ENCODE measurements at places on chromosomes 5 and 9.

- no peaks in the 10 kb centered on the region for H3K36me3 ChIP-seq
- no peaks in the 10 kb centered on the region for H3K27me3 ChIP-seq
- H3K27ac ChIP-seq: peak overlapping the region; percentile 55
- peaks cover 10% of the 10 kb centered on the region for H3K4me1 ChIP-seq
- DNase-seq: peak; percentile 68
- no peak overlapping the region for H3K4me3 ChIP-seq
Observed at GRCh38 chr9:111805830-111806241, 11.1 kb upstream of the SHOC1 start.

GRCh38 chr5:87081016-87081415 is 186.7 kb upstream of the RASA1 start:
- H3K27me3 ChIP-seq: no peaks in the 10 kb centered on the region
- no peaks in the 10 kb centered on the region for H3K36me3 ChIP-seq
- no peak for DNase-seq
- peak overlapping the region; percentile 51 for H3K4me3 ChIP-seq

GRCh38 chr9:106775960-106776359 is 87.0 kb upstream of the ZNF462 start:
- no peak for DNase-seq
- H3K27me3 ChIP-seq: no peaks in the 10 kb centered on the region
- H3K4me3 ChIP-seq: no peak overlapping the region
- H3K27ac ChIP-seq: no peak overlapping the region
- no peaks in the 10 kb centered on the region for H3K36me3 ChIP-seq

DNA sequence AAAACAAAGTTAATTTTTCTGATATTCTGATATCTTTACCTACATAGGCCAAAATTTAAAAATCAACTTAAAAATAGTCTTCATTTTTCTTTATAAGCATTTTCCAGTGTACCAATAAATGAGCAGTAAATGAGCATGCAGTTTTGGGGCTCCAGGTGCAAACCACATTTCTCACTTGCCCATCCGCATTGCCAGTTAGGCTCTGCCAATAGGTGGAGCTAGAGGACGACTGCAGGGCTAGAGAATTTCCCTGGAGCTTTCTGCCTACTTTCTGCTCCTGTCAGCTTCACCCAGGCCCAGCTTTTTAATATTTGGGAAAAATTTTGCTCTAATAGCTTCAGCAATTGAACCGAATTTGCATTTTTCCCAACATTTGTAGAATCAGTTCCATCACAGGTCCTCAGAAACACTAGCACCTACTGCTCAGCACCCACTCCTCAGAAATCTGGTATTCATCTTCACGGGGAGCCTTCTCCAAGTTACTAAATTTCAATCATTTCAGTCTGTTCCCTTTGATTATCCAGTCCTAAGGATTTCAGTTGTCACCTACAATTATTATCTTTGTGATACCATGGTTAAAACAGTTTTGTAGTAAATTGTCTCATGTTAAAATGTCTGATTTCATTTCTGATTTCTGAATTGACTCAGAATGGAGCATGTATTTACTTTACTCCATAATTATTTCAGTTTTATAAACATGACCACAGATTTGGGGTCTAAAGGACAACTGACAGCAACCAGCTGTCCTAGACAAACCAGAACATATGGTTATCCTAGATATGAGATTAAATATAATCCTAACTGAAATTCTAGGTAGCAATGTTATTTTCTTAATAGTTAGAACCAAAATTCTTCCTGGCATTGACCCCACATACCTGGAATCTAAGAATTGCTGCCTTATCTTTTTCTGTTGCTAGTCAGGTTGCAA is 104.6 kb upstream of the FAM174A start:
- H3K27me3 ChIP-seq: no peaks in the 10 kb centered on the region
- no peak overlapping the region for H3K27ac ChIP-seq
- DNase-seq: peak; percentile 21
- no peak overlapping the region for H3K4me3 ChIP-seq
- H3K36me3 ChIP-seq: no peaks in the 10 kb centered on the region
- no peaks in the 10 kb centered on the region for H3K4me1 ChIP-seq

GRCh38 chr5:8366266-8366665 is 497.3 kb downstream of the MTRR start:
- no peaks in the 10 kb centered on the region for H3K36me3 ChIP-seq
- no peaks in the 10 kb centered on the region for H3K4me1 ChIP-seq
- no peak overlapping the region for H3K27ac ChIP-seq
